ENCODE measurements at places on chromosomes 4 and X. TPM values are rescaled to one million over a fixed set of nuclear protein-coding genes. Genes with fewer than 3 reads are reported as not detected.

The FGF5 gene
- under 0.01 TPM for total RNA-seq

The TLR8 gene
- 3.7 TPM for total RNA-seq

DNA sequence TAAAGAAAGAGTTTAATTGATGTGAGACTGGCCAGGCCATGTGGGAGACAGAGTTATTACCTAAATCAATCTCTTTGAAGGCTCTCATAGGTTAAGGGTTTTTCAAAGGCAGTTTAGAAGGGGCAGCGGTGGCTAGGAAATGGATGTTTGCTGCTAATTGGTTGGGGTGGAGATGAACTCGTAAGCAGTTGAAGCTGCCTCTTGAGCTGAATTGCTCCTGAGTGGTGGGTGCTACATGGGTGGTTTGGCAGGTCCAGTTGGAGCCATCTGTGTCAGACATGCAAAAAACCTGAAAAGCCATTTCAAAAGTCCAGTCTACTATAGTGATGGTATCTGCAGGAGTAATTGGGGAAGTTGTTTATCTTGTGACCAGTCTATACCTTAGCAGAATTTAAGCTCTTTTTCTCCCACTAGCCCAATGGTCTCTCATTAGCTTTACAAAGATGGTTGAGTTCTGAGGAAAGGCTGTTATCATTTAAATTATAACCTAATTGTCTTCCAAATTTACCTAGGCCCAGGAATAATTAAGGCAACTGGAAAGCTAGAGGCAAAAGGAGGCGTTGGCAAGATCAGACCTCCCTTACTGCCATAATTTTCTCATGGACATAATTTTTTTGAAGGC, 762.4 kb upstream of the FRG1 start:
- H3K4me3 ChIP-seq = no peak overlapping the region
- H3K36me3 ChIP-seq = no peaks in the 10 kb centered on the region
- H3K27ac ChIP-seq = no peak overlapping the region
- DNase-seq = no peak

- no peak for DNase-seq
- no peaks in the 10 kb centered on the region for H3K27me3 ChIP-seq
- H3K4me3 ChIP-seq = no peak overlapping the region
- H3K36me3 ChIP-seq = no peaks in the 10 kb centered on the region
- no peak overlapping the region for H3K27ac ChIP-seq
Measured at GRCh38 chr4:176874721-176875445, 82.2 kb upstream of the VEGFC start.

- H3K27me3 ChIP-seq = no peaks in the 10 kb centered on the region
- no peak for DNase-seq
- no peak overlapping the region for H3K27ac ChIP-seq
- H3K36me3 ChIP-seq = no peaks in the 10 kb centered on the region
- no peaks in the 10 kb centered on the region for H3K4me1 ChIP-seq
- H3K4me3 ChIP-seq = no peak overlapping the region
Measured at GRCh38 chrX:69396916-69397315, 107.2 kb upstream of the NALF2 start.

Data from thymus (tissue), 14 donors.